ENCODE measurements at places on chromosomes 4 and X.

- no peak for DNase-seq
Measured at GRCh38 chrX:24567169-24567568, 80.0 kb downstream of the PCYT1B start.

- DNase-seq, result no peak
Measured at GRCh38 chr4:87565746-87566145, 36.6 kb upstream of the SPARCL1 start.

GRCh38 chr4:147821555-147821954 is 89.7 kb downstream of the ARHGAP10 start:
- DNase-seq, result no peak

GRCh38 chr4:39620551-39621313 is 17.9 kb downstream of the SMIM14 start:
- no peak for DNase-seq

GRCh38 chrX:107742700-107743191 is 32.8 kb downstream of the TSC22D3 start:
- DNase-seq, result no peak

DNA sequence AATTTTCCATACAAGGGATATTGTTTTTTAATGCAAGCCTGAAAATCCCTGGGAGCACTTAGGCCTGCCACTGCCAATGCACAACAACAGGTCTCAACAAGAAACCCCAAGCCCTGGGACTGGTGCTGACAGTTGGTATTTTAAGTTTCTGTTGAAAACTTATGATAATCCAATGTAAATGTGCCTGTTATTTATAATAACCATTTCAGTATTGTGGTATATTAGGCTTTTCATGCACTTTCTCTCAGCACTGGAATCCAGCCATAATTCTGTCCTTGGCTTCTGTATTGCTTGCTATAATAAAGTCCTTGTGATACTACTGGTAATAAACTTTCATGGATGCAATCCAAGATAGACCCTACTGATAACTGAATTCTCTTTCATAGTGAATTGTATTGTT is 218.9 kb downstream of the PCDH7 start:
- DNase-seq, result no peak

GRCh38 chr4:158042591-158043030 is 130.2 kb downstream of the GASK1B start:
- no peak for DNase-seq

GRCh38 chr4:157315968-157316367 is 95.4 kb downstream of the GRIA2 start:
- DNase-seq, result no peak

GRCh38 chr4:2395038-2395437 is 23.4 kb downstream of the ZFYVE28 start:
- DNase-seq, result no peak

DNA sequence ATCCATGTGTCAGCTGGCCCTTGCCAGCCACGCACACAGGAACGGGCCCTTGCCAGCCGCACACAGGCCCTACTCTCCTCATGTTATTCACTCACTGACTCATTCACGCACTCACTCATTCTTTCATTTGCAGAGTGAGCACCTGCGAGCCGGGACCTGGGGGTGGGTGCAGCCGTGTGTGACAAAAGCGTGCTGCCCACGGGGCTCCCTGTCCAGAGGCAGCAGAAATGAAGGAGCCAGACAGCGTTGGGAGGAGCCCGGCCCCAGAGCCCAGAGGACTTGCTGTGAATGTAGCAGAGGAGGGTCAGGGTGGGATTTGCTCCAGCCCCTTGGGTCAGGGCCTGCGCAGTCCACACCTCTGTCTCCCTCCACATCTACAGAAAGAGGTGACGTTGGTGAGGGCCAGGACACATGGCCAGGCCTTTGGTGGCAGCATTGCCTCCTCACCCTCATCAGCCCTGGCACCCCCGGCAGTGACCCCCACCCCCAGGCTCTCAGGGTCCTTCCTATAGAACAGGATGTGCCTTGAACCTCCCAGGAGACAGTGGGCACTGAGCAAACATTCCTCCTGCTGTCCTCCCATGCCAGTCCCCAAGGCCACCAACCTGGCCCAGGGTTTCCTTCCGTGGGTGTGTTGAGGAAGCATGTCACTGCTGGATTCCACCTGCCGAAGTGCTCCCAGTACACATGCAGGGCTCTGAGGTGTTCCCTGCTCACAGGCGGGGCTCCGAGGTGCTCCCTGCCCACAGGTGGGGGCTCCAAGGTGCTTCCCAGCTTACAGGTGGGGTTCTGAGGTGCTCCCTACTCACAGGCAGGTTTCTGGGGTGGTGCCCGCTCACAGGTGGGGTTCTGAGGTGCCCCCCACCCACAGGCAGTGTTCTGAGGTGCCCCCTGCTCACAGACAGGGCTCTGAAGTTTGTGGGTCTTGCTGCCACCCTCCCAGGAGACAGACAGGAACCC is 105.7 kb downstream of the HMX1 start:
- no peak for DNase-seq

GRCh38 chr4:18042754-18043153 is 21.2 kb upstream of the LCORL start:
- DNase-seq, result no peak

GRCh38 chr4:56958111-56958517 is 19.3 kb downstream of the NOA1 start:
- DNase-seq, result no peak

DNA sequence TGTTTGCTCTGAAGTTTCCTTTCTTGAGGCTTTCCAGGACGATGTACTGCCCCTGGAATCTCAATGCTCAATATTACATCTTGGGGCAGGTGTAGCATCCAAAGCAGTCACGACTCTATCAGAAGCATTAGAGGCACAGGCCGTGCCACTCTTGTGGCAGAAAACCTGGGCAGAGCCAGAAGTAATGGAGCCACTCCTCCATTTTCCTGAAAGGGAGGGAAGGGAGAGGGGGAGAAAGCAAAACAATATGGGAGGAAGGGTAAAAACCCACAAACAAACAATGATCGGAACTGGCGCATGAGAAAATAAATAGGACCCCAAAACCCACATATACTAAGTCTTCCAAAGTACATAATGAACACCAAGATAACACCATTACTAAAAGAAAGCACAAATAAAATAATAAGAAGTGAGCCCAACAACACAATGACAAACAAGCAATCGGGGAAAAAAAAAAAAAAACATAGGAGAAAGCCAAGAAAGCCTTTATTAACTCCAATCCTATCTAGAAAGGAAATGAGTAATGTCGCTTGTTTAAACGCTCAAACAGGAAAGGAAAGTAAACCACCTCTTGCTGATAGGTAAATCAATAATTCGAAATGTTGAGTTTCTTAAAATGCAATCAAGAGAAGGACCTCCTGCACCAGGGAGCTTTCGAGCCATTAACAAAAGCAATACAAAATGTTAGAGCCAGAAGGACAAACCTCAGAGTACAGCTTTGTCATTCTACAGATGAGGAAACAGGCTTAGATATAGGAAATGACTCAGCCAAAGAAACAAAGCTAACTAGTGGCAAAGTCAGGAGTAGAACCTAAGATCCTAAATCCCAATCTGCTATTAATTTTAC is 117.4 kb downstream of the ATRX start:
- no peak for DNase-seq

DNA sequence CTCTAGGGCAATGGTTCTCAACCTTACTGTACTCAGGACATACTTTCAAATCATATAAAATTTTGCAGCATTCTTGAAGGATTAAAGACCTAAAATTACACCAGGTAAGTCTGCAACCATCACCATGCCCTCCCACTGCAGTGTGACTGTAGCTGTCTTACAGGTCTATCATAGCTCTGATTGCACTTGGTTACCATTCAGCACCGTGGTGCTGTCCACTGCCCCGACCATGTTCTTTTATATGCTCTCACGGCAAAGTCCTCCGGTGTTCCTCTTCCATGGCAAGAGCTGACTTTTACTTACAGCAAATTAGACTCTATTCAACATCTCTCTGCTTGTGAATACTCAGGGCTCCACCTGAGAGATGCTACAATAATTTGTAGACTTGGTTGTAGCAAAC is 11.5 kb downstream of the CRMP1 start:
- DNase-seq, result no peak

GRCh38 chr4:179486570-179487335 is 2044.5 kb upstream of the AGA start:
- no peak for DNase-seq

- no peak for DNase-seq
Measured at GRCh38 chr4:132540268-132540667, 608.8 kb upstream of the PCDH10 start.

GRCh38 chrX:153638436-153639176 is 8.4 kb upstream of the DUSP9 start:
- no peak for DNase-seq

- DNase-seq, result no peak
Measured at GRCh38 chr4:70399319-70399718, 1.6 kb downstream of the OPRPN start.

GRCh38 chr4:82747686-82748575 is 50.7 kb downstream of the SCD5 start:
- no peak for DNase-seq

- DNase-seq, result peak; percentile 31
Measured at GRCh38 chr4:74320559-74321118, 12.4 kb downstream of the EPGN start.

DNA sequence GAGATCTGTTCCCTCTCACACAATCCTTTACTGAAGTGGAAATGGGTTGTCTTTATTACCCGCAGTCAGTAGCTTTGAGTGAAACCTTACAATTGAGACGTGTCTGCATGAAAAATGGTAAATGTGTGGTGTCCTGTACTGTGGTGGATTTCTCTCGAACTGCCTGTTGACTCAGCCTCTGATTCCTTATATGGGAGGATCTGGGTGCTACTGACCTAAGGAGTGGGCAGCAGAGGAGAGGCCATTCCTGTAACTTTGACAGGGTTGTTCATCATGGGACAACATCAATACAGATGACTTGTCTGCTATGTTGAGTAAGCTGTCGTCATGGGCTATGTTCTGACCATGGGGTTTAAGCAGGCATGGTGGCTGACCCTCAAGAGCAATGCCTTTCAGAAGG is 159.6 kb upstream of the WDR1 start:
- no peak for DNase-seq

- DNase-seq, result peak; percentile 20
Measured at GRCh38 chr4:785332-786073, 40.4 kb downstream of the CPLX1 start.

GRCh38 chr4:131302108-131302507 is 1847.0 kb upstream of the PCDH10 start:
- DNase-seq, result no peak

GRCh38 chrX:41670112-41670511 is 18.7 kb upstream of the GPR34 start:
- no peak for DNase-seq

Data from NCI-H526 treated with DMSO at 0.1 percent for 48 hours (cell line).